CD4-positive, alpha-beta T cell treated with Interleukin-10 for 1 hour (primary cell): ENCODE measurements at places on chromosomes 5 and 9.

GRCh38 chr9:111828193-111828592 lies 33.5 kb upstream of the SHOC1 start:
- DNase-seq, result peak; percentile 47

DNA sequence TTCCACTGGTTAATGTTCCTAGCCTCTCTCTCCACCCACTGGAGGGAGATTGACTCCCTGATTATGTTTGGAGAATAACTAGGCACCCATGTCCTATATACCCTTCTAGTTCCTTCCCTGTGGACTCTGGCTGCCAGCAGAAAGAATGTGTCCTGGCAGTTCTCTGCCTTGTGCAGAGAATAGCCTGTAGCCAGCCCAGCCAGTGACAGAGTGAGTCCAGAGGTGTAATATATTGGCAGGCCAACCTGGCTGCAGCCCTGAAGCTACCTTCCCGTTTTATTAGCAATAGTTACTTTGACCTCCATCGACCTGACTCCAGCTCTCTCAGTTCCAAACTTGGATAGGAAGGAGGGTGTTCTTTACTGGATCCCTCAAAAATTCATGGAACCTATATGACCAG lies 8.1 kb downstream of the SETD9 start:
- no peak for DNase-seq

GRCh38 chr9:134422301-134423090 lies 96.2 kb downstream of the RXRA start:
- DNase-seq, result no peak

DNA sequence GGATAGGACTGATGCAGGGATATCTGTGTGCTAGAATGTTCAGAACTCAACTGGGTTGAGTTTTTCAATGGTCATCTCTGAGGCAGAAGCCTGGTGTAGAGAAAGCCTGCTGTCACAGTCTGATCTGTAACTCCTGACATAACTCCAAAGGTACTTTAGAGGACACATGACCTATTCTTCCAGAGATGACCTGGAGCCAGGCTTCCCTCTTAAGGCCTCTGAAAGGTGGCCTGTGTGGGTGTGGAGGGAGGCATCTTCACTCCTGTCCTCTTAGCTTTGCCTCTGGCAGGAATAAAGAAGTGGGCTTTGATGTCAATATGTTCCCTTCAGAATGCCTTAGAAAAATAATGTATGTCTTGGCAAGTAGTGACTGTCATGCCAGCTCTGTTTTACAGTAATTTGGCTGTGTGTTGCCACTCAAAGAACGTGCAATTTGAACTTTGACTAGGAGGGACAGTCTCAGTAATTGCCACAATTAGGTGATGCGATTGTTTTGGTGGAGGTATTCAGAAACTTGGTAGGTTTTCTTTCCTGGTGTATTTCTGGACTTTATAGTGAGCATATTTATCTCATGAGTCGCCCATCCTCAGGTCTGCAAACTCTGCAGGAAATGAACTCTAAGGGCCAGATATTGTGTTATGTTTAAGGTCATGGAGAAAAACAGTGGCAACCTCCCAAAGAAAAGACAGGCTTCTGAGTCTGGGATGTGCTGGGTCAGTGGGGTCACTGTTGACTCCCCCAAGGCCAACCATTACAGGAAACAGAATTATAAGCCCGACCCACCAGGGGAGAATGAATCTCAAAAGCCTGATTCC lies 3.2 kb upstream of the C5orf63 start:
- DNase-seq, result no peak

DNA sequence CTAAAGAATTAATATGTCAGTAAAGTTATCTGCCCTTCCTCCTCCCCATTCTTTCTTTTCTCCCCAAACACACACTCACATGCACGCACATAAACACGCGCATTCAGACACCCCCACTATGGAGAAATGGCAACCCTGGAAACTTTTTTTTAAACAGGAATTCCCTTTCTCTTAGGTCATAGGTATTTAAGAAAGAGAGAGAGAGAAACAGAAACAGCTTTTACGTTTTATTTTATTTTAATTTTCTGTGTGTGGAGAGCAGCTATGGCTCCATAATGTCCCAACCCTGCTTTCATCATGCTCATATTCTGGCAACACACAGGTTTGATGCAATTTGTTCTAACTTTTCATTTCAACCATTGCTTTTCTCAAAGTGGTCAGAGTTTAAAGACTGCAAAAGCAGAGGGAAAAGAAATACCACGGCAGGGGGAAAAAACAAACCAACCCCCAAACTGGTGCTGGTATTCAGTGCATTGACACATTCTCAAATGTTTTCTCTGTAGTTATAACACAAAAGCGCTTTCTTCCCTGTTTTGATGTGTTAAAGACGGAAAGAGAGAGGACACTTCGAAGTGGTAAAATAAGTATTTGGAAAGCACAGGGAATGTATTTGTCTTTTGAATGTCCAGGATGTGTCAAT lies 126.0 kb upstream of the TMEM161B start:
- DNase-seq, result no peak

- no peak for DNase-seq
Measured at GRCh38 chr5:172638209-172638768, 2.8 kb upstream of the NEURL1B start.

DNA sequence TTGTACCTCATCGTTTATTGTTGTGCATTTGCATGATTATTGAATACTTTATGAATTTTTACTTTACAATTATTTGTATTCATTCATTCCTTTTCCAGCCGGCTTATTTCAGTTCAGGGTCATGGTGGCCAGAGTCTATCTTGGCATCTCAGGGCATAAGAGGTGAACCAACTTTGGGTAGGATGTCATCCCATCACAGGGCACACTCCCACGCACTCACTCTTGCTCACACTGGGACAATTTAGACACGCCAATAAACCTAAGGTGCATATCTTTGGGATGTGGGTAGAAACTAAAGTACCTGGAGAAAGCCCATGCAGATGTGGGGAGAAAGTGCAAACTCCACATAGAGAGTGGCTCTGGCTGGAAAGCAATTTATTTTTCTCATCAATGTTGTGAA lies 158.1 kb upstream of the MAST4 start:
- no peak for DNase-seq

GRCh38 chr9:2709645-2710101 lies 7.6 kb upstream of the KCNV2 start:
- no peak for DNase-seq

GRCh38 chr5:157342822-157343402 lies 77.0 kb downstream of the CYFIP2 start:
- DNase-seq, result peak; percentile 28

GRCh38 chr5:34652914-34653313 lies 3.2 kb upstream of the RAI14 start:
- DNase-seq, result no peak
